ENCODE measurements at places on chromosomes 6 and 20. TPM values are rescaled to one million over a fixed set of nuclear protein-coding genes. Genes with fewer than 3 reads are reported as not detected.

Gene SLC2A4RG
- 62.6 TPM for polyA plus RNA-seq

Gene MRPL18
- 220 TPM for polyA plus RNA-seq

Gene SLPI
- polyA plus RNA-seq: not detected

Gene CST2
- polyA plus RNA-seq: not detected

Gene CCDC170
- polyA plus RNA-seq: not detected

Gene PDYN
- polyA plus RNA-seq: not detected

Gene CNR1
- polyA plus RNA-seq: 0.94 TPM

Gene C6orf163
- 2.1 TPM for polyA plus RNA-seq

All from K562 (cell line).